ENCODE measurements at places on chromosomes 16 and 17.

DNA sequence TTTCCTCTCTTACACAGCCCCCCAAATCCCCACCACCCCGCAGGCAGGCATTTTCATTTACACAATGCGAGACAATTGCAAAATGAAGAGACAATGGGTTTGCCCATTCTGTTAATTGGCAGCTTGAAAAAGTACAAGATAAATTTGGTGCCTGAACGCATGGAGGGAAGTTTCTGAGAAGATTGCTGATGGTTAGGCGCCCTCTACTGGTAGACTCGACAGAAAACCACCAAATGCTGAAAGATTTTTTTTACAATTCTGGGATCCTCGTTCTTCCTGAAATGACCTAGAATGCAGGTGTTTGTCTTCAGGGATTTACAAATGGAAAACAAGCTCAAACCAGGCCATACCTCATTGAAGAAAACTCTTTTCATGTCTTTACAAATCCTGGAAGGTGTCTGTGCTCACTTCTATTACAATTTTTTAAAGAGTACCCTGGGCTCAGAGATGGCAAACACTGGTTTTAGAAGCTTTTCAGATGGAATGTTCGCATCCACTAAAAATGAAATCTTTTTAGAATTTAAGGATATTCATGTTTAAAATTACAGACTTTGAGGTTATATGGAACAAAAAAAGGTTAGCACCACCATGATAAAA lies 338.5 kb downstream of the PMP22 start:
- peak; percentile 22 for DNase-seq

GRCh38 chr17:67818110-67819002 lies 6.9 kb upstream of the BPTF start:
- no peak for DNase-seq

DNA sequence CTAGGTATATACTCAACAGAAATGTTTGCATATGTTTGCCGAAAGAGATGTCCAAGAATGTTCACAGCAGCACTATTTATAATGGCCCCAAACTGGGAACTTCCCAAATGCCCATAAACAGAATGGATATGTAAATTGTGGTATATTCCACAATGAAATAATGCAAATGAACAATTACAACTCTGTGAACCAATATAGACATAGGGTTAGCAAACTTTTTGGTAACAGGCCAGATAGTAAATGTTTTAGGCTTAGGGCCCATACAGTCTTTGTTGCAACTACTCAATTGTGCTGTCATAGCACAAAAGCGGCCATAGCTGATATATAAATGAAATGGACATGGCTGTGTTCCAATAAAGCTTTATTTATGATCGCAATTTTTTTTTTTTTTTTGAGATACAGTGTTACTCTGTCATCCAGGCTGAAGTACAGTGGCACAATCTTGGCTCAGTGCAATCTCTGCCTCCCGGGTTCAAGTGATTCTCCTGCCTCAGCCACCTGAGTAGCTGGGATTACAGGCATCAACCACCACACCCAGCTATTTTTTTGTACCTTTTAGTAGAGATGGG lies 16.5 kb downstream of the XYLT1 start:
- DNase-seq, result no peak

GRCh38 chr17:39131616-39132015 lies 19.8 kb downstream of the PLXDC1 start:
- no peak for DNase-seq

- DNase-seq, result peak; percentile 18
Observed at GRCh38 chr17:1147664-1148063, 32.1 kb downstream of the ABR start.

- DNase-seq, result no peak
Observed at GRCh38 chr16:56738221-56738620, 8.3 kb downstream of the NUP93 start.

GRCh38 chr17:77437017-77437416 lies 296.2 kb downstream of the SEC14L1 start:
- DNase-seq, result no peak

DNA sequence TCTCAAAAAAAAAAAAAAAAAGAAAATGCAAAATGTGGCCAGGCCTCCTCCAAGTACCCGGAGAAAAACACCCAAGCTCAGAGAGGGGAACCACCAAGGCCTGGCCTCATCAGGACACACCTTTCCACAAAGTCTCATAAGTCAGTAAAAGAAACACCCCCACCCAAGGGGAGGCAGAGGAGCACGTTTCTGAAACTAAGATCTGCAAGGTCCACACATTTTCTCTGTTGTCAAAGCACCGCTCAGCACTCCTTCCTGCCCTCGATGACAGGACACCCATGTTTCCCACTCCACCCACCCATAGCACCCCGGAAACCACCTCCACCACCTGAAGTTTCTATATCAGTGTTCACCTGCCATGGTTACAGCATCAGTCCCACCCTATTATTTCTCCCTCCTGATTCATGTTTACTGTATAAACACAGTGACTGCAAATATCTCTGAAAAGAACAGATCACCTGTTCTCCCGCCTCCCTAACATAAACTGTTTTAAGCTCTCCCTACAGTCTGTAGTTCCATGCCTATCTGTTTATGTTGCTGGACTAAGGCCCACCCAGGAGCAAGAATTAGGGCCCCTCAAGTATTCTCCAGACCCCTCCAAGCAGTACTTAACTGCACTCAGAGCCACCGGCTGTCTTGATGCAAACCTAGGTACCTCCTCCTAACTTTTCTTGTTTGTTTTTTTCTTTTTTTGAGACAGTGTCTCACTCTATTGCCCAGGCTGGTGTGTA lies 2.0 kb downstream of the CORO7 start:
- no peak for DNase-seq

DNA sequence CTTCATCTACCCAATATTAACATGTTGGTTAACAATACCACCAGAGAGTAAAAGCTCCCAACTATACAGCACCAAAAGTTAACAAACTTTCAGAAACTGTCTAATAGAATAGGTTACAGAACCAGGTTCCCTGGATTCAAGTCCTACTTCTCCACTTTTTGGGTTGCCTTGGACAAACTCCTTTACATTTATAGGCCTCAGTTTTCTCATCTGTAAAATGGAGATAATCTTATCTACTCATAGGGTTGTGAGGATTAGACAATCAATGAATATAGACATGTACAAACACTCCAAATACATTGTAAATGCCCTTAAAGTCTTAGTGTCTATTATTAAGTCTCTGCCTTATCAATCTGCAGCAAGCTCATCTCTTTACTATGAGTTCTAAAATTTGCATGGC lies 435.2 kb downstream of the ZFHX3 start:
- no peak for DNase-seq

GRCh38 chr17:65287040-65287439 lies 149.9 kb downstream of the RGS9 start:
- DNase-seq, result no peak

- DNase-seq, result no peak
Observed at GRCh38 chr17:82544431-82545070, 25.0 kb downstream of the FOXK2 start.

DNA sequence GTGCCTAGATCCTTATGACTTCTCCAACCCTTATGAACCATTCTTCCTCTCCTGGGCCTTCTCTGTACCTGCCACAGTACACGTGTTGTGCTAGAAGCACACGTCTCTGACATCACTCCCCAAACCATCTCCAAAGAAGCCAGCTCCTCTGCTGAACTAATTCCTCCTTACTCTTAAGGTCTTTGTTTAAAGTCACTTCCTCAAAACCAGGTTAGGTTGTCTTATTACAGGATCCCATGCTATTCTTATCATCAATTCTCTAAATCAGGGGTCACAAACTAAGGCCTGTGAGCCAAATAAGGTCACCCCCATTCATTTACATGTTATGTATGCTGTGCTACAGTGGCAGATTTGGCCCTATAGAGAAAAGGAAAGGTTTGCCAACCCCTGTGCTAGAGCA lies 4.0 kb downstream of the SUPT6H start:
- DNase-seq, result no peak

DNA sequence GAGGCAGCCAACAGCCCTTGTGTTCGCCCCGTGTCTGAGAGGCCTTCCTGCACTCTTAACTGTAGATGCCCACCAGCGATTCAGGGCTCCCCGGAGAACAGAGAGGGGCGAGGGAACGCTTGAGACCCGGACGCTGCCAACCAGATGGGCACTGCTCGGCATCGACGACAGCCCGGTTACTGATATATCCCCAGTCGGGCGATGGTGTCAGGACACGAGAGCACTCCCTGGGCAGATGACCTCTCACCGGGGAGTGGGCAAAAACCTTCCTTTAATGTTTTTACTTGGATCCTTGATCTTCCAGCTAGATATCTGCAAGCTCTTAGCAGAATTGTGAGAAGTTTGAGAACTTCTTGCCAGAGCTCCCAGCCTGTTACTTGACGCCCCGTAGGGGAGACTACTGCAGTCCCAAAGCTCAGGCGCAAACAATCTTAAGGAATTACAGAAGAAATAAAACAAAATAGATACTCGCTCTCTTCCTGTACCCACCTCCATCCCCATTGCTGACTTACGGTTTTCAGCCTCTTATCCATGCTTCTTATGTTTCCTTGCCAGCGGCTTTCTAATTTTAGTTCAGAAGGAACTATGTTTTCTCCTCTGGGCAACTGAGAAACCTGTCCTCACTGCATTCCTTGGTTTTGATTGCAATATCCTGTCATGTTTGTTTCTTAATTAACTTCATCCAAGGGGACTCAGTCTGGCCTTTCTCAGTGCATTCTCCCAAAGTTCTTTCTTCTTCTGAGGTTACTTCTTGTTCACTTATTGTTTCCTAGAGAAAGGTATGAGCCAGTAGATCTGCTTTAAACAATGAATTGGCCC lies 845 bp downstream of the SP2 start:
- DNase-seq, result no peak

DNA sequence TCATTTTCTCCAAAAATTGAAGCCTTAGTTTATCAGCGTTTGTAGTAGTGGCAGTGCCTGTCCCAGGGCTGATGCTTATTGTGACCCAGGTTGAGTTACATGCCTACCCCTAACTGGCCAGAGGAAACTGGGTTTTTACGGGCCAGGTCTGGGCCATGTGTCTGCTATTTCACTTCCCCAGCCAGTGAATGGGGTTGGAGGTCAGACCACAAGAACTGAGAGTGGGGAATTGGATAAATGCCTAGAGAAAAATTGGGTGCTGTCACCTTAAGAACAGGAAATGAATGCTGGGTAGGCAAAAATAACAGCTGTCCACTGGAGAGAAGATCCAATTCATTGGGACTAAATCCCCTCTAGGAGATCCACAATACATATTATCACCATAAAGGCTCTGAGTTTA lies 5.2 kb downstream of the ADPRM start:
- no peak for DNase-seq

DNA sequence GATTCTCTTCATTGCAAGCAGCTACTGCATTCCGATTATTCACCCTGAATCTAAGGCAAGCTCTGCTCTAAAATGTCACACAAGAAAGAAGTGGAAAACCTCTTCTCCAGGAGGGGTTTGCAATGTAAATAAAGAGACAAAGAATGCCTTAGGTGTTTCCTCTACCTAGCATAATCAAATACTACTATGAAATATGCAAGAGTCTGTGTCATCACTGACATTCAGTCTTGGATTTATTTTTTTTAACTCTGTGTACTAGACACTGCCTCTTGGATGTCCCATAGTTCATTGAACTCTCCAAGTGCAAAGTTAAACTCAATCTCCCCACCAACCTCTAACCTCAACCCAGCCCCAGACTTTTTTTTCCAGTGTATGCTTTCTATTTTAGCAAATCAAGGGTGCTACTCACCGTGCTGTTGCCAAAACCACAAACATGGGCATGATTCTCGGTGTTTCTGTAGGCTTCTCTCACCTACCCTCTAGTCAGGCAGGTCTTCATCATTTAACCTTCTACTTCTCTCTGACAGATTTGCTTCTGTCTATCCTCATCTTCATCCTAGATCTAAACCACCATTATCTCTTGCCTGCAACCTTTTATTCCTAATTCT lies 329.1 kb downstream of the CDH13 start:
- no peak for DNase-seq

DNA sequence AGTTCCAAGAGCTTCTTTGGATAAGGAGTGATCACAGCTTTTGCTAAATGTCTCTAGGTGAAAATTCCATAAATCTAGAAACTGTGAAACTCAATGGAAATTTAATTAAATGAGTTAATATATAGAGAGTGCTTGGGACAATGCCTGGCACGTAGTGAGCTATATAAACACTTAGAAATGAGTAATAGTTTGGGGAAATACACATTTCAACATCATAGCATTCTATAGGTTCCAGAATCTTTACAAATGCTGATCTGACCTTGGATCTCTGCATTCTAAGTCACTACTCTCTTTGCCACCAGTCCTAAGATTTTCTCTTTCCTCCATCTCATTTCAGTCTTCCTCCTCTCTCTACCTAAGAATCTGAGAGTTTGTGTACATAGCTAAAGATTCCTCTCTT lies 175.6 kb downstream of the SOX9 start:
- DNase-seq, result no peak

DNA sequence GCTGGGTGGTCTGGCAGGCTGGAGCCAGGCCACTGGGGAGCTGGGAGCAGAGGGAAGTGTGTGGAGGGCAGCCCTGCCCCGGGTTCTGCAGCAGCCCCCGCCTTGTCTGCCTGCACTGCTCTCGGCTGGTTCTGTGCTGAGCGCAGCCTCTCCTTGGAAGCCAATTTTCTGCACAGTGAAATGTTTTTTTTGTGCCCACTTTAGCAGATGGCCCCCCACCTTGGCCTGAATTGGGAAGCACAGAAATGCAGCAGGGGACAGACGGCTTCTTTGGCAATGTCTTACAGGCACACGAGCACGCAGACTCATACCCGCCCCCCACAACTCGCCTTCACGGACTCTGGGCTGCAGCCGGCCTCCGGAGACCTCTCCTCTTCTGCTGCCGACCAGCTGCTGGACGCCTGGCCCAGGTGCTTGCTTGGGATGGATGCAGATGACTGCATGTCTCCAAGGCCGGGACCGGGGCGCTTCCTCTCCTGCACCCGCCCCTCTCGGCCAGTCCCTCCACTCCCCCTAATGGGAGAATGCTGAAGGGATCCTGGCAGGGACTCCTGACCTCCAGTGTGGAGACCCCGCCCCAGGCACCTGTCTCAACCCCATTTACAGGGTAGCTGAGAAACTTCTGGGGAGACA lies 14.8 kb downstream of the NPTX1 start:
- no peak for DNase-seq

GRCh38 chr16:85655216-85656129 lies 33.3 kb downstream of the GINS2 start:
- DNase-seq, result no peak

DNA sequence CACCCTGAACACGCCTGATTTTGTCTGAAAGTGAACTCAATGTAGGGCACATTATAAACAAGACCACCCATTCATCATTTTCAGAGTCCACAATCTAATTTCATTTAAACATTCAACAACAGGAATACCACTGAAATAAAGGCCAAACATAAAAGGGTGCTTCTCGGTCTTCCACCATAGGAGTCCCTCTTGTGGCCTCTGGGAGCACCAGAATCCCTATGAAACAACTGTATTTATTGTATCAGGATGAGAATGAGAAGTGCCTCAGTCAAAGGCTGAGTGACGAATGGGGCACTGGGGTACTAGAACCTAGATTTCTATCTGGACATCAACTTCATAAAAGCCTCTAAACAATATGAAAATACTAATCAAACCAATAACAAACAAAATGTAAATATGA lies 40.4 kb downstream of the NXPH3 start:
- DNase-seq, result no peak

DNA sequence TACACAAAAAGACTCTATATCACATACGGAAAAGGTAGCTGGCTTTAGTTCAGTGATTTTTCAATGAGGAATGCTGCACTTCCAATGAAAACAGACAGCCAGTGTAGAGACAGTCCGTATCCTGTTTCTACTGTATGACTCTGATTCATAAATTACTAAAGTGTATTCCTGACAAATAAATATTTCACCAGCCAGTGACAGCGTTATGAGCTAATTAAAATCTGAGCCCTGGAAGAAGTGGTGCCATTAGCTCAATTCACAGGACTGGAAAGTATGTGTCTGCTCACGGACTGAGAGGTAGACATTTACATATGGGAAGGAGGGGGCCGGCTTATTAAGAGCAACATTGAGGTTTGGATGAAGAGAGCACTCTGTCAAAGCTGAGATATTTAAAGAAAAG lies 207.9 kb upstream of the RBFOX1 start:
- DNase-seq, result no peak

All from epithelial cell of prostate (primary cell).